Activated CD4-positive, alpha-beta T cell treated with anti-CD3 and anti-CD28 coated beads, Interleukin-2, amount 50 U/mL, for 4 hours (primary cell): ENCODE measurements at places on chromosomes 5 and 9.

DNA sequence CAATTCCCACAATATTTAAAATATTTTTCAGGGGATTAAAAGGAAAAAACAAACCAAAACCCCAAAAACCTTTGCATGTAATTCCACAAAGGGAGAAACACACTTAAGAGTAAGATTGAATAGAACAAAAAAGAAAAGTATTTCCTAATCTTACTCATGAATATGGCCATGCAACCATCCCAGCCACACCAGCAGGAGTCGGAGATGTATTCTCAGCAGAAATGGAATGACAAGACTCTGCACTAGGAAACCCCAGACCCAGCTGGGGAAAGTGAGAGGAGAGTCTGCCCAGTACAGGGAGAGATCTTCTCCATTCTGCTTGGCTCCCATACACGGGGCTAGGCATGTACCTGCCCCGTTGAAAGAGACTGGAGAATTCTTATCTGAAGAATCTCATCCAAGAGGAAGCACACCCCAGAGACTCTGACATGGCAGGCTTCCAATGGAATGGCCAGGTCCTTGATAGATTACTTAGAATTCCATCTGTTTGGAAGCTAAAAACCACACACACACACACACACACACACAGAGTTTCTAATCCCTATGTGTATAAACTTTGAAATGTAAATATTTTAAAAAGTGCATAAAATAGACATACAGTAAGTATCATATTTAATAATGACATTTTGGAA is 118.8 kb downstream of the GADD45G start:
- no peak for DNase-seq

- DNase-seq: no peak
These were observed 396.0 kb upstream of the ZNF608 start for GRCh38 chr5:125142458-125142857.

- no peak for DNase-seq
These were observed 3.6 kb downstream of the F12 start for GRCh38 chr5:177405805-177406204.

- DNase-seq: no peak
These were observed 126.7 kb downstream of the C9orf50 start for GRCh38 chr9:129494113-129494789.

DNA sequence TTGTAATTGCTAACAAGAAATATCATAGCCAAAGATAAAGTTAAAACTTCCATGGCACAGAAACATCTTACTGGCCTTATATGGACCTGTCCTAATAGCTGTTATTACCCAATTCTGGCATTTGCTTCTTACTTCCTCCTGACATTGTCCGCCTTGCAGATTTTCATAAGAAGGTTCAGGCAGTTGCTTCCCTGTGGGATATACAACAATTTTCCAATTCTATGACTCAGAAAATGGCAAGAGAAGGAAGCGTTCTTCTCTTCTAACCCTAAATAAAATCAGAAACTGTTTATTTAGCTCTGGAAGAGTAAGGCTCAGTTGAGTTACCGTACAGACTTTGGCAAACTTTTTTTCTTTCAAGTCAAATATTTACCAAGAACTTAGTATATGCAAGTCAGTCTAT is 1.7 kb downstream of the PRKAA1 start:
- no peak for DNase-seq

GRCh38 chr9:109704546-109704945 is 75.5 kb upstream of the PALM2AKAP2 start:
- no peak for DNase-seq

DNA sequence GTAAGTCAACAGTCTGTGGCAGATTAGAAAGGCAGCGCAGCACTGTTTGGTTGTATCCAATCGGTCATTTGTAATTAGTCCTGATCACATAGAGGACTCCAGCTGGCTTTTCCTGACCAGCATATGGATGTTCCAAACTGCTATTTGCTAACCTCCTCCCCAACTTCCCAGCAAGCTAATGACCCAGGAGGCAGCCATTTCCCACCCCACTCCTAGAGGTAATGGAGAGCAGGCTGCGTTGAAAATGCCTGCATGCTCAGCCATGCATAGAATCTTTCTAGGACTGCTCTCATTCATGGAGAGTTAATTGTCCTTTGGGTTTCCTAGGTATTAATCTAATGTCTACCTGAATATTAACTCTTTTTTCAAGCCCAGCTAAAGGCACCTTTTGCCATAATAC is 850.6 kb upstream of the WWC1 start:
- DNase-seq: no peak

- no peak for DNase-seq
These were observed 39.9 kb downstream of the MVB12B start for GRCh38 chr9:126366366-126367011.

GRCh38 chr5:90557871-90558270 is 726 bp upstream of the ADGRV1 start:
- DNase-seq: no peak

- no peak for DNase-seq
These were observed 159.5 kb downstream of the FGF18 start for GRCh38 chr5:171578829-171579491.

DNA sequence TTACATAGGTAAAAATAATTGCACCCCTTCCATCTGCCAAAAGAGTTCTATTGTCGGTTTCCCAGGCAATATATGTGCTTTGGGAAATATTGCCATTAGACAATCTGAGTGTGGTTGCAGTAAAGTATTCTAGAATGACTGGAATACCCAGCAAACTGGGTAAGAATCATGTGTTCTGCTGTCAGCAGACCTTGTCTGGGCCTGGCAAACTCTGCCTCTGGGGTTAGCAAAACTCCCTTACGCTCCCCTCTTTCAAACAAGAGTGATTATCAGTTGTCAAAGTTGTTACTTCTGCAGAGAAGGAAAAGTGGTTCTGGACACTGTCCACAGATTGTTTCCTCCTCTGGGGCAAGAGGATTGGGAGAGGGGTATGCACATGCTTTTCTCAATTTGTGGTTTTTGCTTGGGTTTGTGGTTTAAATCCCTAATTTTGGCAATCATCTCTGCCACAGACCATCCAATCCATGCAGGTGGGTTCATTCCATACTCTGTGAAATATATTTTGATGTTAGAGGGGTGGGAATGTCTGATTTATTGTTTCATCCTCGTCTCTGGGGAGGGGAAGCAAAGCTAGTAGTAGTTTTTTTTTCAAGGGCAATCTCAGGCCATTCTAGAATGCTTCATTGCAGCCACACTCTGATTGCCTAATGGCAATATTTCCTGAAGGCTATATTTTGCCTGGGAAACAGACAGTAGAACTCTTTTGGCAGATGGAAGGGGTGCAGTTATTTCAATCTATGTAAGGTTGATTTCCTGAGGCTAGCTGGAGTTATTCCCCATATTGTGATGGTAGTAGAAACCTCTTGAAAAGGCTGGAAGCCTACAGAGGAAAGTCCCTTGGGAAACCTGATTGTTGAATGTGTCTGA is 24.0 kb upstream of the TNFSF15 start:
- DNase-seq: no peak

GRCh38 chr9:4108754-4109465 is 191.0 kb downstream of the GLIS3 start:
- no peak for DNase-seq

DNA sequence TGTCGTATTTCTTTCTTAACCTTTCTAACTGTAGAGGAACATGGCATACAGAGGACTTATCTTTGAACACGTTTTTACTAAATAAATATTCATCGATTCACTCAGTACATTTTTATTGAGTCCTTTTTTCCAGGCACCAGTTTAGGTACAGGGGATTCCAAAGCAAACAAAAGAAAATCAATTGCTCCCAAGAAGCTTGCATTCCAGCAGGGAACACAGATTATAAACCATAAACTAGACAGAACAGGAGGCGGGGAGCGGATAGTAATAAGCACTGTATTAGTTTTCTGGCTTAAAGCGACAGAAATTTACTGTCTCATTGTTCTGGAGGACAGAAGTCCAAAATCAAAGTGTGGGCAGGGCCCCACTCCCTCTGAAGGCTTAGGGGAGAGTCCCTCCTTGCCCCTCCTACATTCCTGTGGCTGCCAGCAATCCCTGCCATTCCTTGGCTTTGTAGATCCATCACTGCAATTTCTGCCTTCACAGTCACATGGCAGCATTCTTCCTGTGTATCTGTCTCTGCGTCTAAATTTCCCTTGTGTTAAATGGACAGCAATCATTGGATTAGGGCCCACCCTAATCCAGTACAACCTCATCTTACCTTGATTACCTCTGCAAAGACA is 115.5 kb downstream of the COL23A1 start:
- DNase-seq: no peak

GRCh38 chr5:2913281-2913680 is 161.8 kb upstream of the IRX2 start:
- no peak for DNase-seq

DNA sequence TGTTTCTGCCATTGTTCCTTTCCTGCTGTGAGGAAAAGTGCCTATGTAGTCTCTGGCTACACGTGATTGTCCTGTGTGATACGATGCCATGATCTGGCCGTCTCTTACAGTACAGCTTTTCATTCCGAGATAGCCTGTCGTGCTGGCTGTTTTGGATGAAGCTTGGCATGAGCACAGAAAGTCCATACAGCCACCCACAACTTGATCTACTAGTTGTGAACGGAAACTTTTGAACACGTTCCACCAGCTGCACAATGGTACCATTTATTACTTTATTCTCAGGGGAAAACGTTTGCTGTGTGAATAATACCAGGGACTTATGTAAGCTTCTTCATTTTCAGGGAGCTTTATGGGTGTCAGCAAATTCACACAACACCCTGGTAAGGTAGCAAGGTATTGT is 217.6 kb upstream of the ANKRD55 start:
- no peak for DNase-seq

DNA sequence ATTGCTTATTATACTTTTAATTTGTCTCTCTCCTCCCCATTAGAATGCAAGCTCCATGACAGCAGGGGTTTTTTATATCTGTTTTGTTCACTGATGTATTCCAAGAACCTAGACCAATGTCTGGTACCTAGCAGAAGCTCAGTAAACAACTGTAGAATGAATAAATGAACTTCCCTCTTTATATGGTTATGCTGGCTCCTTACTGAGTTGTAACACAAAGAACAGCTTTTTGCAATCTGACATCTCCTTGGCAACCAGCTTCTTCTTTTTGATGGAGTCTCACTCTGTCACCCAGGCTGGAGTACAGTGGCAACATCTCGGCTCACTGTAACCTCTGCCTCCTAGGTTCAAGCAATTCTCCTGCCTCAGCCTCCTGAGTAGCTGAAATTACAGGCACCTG is 13.6 kb downstream of the TRMO start:
- no peak for DNase-seq

DNA sequence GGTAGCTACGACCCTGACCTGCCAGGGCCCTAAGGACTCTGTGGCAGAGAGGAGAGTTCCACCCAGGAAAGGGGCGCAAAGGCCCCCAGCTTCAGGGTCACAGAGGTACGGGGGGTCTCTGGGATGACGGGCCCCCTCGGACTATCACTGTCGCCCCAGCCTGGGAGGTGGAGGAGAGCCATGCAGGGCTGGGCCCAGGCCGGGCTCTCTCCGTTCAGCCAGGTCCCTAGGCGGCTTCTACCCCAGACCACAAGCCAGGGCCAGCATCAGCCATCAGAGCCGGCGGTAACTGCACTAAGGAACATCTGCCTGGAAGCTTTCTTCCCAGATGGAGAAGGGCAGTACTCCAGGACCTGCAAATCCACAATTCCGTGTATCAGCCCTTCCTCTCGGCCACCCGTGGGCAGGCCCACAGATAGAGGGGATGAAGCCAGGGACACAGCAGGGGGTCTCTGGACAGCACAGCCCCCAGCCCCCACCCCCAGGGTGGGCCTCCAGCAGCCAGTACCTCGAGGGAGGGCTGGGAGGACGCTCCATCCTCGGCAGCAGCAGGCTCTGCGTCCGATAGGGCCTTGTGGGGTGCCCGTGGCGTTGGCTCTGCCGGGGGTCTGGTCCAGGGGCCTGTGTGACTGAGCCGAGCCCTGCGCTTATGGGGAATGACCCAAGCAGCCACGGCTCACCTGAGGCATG is 38.4 kb downstream of the NACC2 start:
- DNase-seq: no peak

- DNase-seq: peak; percentile 78
These were observed 36.8 kb upstream of the TEX48 start for GRCh38 chr9:114718801-114719221.

DNA sequence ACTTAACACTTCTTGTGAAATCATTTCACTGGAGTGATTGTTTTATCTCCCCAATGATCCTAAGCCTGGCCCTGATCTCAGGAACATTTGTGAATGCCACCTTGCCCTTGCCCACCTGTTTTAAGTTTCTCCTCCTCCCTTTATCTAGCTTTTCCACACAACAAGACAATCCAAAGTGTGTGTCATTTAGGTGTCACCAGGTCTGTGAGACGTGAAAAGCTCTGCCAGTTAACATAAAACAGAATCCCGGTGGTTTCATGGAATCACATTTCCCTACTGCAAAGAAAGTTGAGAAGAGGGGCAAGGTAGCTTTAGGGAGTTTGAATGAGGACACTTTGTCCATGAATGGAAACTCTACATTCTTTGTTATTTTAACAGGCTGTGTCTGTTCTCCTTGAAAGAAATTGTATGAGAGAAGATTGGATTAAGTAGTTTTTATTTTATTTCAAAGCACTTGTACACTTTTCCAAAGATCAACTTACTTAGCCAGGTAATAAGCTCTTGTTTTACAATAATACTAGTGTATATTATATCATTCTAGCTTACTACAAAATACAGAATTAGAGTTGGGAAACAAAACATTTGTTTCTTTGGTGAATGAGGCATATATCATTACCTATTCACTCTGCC is 239.0 kb downstream of the ISL1 start:
- DNase-seq: no peak

- DNase-seq: no peak
These were observed 194.9 kb upstream of the ZNF608 start for GRCh38 chr5:124941051-124942049.

DNA sequence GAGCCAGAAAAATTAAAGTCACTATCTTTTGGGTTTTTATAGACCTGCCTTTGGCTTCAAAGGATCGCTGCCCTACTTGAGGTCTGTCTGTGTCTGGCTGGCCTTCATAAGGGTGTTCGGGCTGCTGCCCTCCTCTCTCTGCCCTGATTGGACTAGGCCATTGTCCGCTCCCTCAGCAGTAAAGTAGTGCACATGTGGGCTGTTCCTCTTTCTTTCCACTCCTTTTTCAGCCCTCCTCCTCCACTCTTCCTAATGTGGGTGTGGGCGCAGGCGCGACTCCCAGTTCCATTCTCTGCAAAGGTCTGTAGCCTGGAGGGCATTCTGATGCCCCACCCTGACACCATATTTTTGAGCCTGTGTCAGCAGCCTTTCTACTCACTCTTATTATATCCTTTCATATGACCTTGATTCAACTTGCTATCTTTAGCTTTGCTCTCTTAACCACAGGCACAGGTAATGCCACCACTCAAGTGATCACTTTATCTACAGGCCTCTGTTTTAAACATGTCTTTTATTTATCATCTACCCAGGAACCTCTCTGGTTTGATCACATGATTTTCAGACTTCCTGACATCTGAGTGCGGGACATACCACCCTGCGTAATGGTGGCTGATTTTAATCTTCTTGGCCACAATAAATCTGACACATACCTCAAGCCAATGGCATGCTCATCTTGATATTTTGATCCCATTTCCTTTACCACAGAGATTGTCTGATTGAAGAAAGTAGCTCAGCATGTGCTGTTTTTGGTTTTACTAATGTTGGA is 144.5 kb downstream of the AOPEP start:
- DNase-seq: no peak
